ENCODE measurements at places on chromosomes 7 and 10.
A peak's percentile ranks its signal among the peaks of the same experiment; 100 is the strongest.

DNA sequence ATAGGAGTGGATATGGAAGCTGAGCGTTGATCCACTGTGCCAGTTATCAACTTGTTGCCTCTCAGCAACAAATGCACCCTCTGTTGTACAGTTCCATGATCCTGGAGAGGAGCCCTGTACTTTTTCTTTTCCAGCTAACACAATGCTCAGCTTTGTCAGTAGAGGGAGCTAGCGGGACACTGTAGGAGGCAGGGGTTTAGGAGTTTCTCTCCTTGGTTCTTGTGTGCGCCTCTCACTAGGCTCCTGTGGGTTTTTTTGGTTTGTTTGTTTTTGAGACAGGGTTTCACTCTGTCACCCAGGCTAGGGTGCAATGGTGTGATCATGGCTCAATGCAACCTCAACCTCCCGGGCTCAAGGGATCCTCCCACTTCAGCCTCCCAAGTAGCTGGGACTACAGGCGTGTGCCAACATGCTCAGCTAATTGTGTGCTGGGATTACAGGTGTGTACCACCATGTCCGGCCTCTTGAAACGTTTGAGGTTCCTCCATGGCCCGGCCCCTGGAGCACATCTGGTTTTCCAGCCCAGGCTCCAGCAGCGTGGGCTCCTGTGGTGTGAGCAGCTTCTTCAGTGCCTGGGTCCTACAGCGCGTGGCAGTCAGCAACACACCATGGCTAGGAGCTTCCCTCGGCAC, 12.0 kb upstream of the MARVELD1 start:
- peak; percentile 77 for DNase-seq

GRCh38 chr10:42111076-42111475, 527.3 kb downstream of the ZNF33B start:
- no peak for DNase-seq

- DNase-seq = no peak
Measured at GRCh38 chr7:15087771-15088170, 185.2 kb upstream of the DGKB start.

DNA sequence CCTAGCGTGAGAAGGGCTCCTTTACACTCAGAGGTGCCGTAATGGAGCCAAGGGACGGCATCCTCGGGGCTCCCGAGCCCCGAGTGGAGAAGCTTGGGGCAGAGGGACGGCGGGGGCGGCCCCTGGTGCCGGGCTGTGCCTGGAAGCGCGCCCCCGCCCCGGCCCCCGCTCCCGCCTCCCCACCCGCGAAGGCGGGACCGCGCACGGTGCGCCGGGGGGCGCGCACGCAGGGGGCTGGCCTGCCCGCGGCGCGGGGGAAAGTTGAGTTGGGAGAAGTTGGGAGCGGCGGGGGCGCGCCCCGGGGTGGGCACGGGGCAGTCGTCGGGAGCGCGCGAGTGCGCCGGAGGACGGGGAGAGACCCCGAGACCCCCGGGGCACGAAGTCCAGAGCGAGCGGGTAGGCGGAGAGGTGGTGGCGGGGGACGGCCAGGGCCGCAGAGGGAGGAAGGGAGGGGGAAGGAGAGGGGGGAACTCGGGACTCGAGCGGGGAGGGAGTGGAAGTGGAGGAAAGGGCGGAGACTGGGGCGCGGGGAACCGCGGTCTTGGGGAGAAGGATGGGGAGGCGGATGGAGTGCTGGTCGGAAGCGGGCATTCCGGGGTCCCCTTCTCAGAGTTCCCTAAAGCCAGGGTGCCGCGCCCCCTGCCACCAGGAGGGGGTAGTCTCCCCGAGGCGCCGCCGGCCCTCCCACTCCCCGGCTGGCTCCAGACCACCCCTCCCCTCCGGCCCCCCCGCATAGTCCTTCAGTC, at the start of gene SLC4A2:
SLC4A2 (plus strand) TSS at position 223 of the 746 bp plus-strand sequence. CDS start 2,399 bp downstream, outside the sequence.
- peak; percentile 80 for DNase-seq

GRCh38 chr10:117457071-117457810, 82.0 kb upstream of the PDZD8 start:
- no peak for DNase-seq

DNA sequence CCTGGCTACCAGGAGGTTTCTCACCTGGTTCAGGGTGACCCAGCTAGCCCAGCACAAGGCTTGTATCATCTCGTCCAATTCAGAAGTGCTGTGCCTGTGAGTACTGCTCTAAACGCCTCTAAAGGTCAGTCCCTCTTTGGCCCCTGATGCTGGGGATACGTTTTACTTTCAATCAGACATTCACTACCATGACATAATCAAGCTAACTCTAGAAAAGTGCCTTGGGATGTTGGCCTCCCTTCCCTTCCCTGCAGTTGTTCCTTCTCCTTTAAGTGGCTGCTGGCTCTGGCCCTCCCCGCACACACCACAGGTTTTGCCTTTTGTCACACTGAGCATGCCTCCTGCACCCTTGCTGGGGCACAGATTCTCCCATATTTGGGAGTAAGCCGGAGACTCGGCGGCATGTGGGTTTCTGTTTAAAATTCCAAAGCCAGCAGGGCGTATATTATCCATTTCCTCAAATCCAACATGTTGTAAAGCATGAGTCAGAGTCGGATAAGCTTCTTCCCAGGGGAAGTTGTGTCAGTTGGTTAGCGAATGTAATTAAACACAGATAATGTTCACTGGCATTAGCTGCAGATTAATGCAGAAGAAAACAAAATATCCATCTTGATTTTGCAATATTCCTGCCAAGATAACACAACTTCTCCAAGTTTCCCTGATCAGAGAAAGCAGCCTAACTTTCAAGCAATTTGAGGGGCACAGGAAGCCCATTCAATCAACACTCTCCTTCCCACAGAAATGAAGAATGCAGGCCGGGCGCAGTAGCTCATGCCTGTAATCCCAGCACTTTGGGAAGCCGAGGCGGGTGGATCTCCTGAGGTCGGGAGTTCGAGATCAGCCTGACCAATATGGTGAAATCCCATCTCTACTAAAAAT, 31.8 kb upstream of the VCL start:
- peak; percentile 100 for DNase-seq

DNA sequence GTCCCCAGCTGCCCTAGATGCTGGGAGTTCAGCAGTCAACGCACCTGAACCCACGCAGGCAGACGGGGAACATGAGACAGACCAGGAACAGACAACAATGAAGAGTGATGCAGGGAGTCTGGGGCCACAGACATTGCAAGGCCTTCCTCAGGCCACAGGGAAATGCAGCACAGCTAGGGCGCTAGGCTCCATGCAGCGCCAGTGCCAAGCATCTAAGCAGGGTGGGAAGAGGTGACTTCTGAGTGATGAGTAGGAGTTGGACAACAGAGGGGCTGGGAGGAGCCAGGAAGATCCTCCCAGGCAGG, 7.7 kb upstream of the RET start:
- DNase-seq = no peak

GRCh38 chr7:33503014-33503413, 373.6 kb downstream of the BBS9 start:
- DNase-seq = no peak

DNA sequence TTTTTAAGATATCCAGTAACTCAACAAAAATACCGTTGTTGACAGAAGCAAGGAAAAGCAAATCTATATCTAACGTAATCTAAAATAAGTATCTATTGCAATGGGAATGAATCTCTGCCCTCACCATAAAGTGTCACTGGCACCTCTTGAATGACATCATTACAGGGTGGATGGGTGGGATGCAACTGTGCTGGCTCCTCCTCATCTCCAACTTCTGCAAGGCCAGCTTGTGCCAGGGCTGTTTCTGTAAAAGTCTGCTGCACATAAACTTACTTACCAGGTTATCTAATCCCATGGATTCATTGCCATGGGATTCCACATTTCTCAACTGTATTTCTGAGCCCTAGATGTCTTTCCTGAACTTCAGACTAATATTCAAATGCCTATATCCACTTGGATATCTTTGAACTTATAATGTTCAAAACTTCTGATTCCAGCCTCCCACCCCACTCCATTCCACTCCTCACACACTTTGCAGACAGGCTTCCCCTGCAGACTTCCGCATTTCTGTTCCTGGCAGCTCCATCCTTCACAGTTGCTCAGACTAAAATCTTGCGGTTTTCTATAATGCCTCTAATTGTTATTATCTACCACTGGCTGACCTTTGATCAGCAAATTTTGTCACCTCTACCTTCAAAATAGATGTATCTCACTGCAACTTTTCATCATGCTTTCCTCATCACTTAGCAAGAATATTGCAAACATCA, 10.7 kb downstream of the FGL2 start:
- DNase-seq = no peak

- no peak for DNase-seq
Measured at GRCh38 chr7:145360511-145361100, 524.8 kb upstream of the TPK1 start.

DNA sequence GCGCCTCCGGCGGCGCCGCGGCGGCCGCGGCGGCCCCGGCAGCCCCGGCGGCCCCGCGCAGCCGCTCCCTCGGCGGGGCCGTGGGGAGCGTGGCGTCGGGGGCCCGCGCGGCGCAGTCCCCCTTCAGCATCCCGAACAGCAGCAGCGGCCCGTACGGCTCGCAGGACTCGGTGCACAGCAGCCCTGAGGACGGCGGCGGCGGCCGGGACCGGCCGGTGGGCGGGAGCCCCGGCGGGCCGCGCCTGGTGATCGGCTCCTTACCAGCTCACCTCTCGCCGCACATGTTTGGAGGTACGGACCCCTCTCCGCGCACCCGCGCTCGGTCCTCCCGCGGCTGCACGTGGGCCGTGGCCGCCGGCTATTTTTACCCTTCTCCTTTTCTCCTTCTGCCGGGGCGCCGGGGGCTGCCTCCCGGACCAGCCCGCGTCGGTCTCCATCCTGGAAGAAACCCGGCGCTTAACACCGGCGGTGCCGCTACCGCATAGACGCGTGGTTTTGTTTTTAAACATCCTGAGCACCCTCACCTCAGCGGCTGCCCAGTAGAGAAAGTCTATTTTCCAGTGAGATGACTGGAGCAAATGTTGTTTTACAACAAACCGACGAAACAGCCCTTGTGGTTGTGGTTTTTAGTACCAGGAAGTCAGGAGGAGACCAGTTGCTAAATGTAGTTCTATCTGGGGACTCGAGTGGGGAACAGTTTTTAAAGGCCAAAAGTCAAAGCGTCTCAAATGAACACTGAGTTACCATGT, 1.3 kb downstream of the ZNRF2 start:
- DNase-seq = peak; percentile 46

DNA sequence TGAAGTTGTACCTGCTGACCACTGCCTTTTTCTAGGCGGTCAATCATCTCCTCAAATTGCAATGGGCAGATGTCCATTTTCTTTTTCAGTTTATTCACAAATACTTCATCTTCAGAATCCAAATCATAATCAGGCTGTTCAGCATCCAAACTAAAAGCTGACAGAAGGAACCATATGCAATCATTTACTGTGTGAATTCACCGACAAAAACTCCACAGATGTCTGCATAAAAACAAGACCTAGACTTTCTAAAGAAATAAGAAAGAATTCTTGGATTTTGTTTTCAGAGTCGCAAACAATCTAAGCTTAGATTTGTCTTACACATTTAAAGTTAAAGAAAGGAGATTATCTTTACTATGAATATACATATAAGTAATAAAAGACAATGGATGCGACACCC, 53.4 kb downstream of the EPC1 start:
- no peak for DNase-seq

GRCh38 chr10:13037832-13038231, 36.3 kb upstream of the CCDC3 start:
- DNase-seq = no peak

- DNase-seq = no peak
Measured at GRCh38 chr10:1048349-1048731, 579 bp downstream of the IDI1 start.

DNA sequence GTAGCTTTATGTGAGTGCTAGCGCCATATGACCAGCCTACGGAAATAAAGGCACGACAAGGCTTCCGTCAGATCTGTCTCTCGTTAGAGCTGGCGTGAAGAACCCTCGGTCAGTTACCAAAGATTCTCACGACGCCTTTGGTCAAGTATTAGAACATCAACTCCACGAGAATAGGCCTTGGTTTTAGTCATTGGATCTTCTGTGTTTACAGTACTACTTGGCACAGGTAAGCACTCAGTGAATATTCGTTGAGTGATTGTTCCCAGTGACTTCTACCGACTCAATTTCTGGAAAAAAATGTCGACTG, 316 bp downstream of the RBM48 start:
- no peak for DNase-seq

DNA sequence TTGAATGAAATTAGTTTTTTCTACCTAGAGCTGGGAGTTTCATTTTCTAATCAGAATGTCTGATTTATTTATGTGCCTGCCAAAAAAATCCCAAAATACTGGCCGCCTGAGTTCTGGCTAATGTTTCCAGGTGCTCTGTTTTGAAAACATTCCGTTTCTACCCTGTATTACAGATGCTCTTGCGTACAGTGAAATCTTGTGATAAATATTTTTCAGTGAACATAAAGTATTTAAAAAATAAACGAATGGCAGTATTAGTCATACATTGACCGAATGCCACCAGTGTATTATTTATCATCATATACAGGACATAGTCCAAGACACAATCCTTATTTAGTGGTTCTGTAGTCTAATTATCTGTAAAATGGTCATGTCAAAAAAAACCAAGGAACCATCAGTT, 102.8 kb downstream of the KAT6B start:
- DNase-seq = peak; percentile 35

DNA sequence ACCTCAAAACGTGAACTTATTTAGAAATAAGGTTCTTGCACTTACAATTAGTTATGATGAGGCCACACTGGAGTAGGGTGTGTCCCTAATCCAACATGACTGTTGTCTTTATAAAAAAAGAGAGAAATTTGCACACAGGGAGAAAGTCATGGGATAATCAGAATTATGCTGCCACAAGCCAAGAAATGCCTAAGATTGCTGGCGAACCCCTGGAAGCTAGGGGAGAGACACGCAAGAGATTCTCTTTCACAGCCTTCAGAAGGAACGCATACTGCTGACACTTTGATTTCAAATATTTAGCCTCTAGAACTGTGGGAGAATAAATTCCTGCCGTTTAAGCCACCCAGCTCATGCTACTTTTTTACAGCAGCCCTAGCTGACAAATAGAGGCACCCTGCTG, 138.3 kb downstream of the CCDC71L start:
- peak; percentile 35 for DNase-seq

- DNase-seq = no peak
Measured at GRCh38 chr10:16699435-16700057, 117.7 kb downstream of the RSU1 start.

- DNase-seq = no peak
Measured at GRCh38 chr10:68132391-68132790, 23.1 kb downstream of the MYPN start.

GRCh38 chr10:114100848-114101741, 57.4 kb downstream of the ADRB1 start:
- peak; percentile 25 for DNase-seq

DNA sequence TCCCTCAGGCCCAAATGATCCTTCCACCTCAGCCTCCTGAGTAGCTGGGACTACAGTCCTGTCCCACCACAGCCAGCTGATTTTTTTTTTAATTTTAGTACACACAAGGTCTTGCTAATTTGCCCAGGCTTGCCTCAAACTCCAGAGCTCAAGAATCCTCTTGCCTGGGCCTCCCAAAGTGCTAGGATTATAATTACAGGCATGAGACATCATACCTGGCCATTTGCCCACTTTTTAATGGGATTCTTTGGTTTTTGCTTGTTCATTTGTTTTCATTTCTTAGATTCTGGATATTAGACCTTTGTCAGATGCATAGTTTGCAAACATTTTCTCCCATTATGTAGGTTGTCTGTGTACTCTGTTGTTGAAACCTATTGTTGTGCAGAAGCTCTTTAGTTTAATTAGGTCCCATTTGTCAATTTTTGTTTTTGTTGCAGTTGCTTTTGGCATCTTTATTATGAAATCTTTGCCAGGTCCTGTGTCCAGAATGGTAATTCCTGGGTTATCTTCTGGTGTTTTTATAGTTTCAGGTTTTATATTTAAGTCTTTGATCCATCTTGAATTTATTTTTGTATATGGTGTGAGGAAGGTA, 95.2 kb downstream of the GLCCI1 start:
- peak; percentile 38 for DNase-seq

- no peak for DNase-seq
Measured at GRCh38 chr7:107914831-107915230, 23.8 kb downstream of the DLD start.

Data from fibroblast of skin of back (primary cell).